Activated gamma-delta T cell treated with anti-CD3 and anti-CD28 coated beads, Interleukin-2, amount 50 U/mL, for 16 hours (primary cell): ENCODE measurements at places on chromosomes 6 and 20.

DNA sequence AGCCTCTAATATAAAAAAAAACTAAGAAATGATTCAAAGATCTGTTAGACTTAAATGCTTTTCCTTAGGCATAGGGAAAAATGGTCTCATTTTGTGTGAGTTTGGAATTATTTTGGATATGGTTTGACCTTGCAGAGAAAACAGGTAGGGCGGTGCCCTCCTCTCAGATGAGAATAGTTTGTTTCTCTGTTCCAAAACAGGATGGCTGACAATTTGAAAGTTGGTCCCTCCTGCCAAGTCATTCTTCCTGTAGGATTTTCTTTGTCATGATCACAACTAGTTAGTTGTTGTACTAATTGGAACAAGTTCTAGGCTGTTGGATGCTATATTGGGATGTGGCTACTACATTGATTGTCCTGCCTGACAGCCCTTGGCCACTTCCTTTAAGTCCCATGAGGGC, 108.6 kb downstream of the BCKDHB start:
- DNase-seq = no peak

GRCh38 chr6:68343901-68344300, 291.2 kb upstream of the ADGRB3 start:
- DNase-seq = no peak

- no peak for DNase-seq
Observed at GRCh38 chr6:16204653-16205376, 33.6 kb upstream of the GMPR start.

- DNase-seq = no peak
Observed at GRCh38 chr20:4444404-4444803, 277.3 kb upstream of the PRND start.

GRCh38 chr20:50320901-50321796, 130.5 kb downstream of the CEBPB start:
- no peak for DNase-seq

- no peak for DNase-seq
Observed at GRCh38 chr6:138204792-138205384, 13.4 kb downstream of the PBOV1 start.

GRCh38 chr6:154592199-154592860, 81.8 kb upstream of the CNKSR3 start:
- no peak for DNase-seq

- DNase-seq = no peak
Observed at GRCh38 chr6:106525107-106525881, 104.0 kb downstream of the RTN4IP1 start.

GRCh38 chr20:35887393-35888064, 66.8 kb downstream of the SCAND1 start:
- DNase-seq = no peak

DNA sequence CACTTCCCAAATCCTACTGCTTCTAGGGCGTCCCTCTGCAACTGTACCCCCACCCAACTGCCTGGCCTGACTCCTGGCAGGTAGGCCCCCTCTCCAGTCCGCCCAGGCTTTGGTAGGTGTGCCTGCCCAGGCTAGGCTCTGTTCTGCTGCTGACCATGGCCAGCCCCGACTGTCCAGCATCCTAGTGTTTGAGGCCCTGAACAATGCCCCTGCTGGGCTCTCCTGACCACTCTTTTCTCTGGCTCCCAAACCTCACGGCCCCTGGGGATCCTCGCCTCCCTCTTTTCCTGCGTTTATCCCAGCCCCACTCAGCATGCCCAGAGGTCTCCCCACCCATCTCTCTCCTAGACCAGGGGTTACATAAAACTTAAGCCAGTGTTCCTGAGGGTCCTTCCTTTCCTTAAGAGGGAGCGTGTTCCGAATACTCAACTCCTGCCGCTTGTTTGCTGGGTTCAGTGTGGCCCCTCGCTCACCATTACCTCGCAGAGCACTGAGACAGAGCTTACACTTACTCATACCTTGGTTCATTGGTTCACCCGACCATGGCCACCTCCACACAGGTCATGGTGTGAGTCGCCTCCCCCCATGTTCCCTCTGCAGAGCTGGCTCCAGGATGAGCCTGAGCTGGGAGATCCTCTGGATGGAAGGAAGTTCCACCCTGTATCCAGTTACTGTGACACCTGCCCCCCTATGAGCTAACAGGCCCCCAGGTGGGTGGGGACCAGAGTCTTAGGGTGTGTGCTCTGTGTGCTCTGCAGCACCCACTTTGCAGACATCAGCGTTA, 21.0 kb upstream of the MYT1 start:
- no peak for DNase-seq
